SK-MEL-5 (cell line): ENCODE measurements at places on chromosomes 7 and 10.

GRCh38 chr10:4656576-4657194, 169.3 kb upstream of the AKR1E2 start:
- peak; percentile 72 for DNase-seq

- DNase-seq, result no peak
Measured at GRCh38 chr10:127349737-127350136, 153.3 kb upstream of the INSYN2A start.

GRCh38 chr7:106778656-106779250, 86.3 kb upstream of the PIK3CG start:
- DNase-seq, result no peak

DNA sequence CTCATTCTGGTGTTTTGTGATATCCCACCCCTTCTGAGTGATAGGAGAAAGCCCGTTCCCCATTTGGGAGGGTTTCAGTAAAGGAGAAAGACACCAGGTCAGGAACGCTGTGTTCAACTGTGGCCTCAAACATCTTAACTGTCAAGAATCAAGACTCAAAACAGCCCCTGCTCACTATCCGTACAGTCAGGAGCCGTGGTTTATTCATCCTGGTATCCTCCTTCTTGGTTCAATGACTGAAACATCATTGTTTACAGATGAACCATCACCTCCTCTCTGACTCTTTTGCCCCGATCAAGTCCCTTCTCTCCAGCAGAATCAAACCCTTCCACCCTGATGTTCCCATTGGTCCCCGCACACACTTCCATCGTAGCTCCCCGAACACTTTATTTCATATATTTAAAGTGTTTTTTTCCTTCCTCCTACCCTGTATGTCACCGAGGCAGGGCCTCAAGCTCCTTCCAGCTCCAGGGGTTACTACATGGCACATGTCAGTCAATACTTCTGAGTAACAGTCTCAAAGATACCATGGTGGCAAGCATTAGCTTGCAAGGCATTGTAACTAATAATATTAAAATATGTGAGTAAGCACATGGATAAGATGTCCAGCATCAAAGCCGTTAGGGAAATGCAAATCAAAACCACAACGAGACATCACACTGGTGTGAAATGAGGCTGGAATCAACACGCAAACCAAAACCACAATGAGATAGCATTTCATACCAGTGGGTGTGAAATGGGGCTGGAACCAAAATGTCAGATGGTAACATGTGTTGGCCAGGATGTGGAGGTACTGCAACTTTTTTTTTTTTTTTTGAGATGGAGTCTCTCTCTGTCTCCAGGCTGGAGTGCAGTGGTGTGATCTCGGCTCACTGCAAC, 124.7 kb upstream of the C1QL3 start:
- no peak for DNase-seq

DNA sequence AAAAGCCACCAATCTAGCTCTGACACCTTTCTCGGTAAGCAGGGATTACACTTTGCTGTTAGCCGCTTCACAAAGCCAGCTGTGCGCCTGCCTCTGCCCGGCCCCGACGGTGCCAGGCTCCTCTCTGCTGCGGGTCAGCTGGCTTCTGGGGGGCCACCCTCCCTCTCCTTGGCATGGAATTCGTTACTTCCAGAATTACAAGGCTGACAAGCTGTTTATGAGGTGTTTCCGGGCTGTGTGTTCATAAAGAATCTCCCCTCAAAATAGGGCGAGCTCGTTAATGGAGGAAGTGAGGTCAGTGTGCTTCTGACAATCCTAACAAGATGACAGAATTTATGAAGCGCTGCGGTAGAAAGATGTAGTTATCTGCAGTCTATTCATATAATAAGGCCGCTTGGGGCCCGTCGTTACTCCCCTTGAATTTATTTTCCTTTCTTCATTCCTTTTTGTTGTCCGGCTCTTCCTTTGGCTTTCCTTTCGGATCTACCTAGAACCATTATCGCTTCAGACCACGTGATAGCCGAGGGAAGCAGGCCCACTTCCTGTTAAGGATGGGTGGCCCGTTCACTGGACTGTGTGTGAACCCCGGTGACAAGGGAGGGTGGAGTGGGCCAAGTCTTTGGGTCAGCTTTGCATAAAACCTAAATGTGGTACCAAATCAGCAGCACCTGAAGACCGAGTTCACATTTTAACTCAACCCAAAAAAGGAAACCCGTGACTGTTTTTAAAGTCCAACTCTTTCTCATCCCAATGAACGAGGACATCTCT, 273.0 kb upstream of the YAE1 start:
- DNase-seq, result no peak

- DNase-seq, result peak; percentile 38
Measured at GRCh38 chr10:123995461-123996131, 97.8 kb downstream of the CHST15 start.

DNA sequence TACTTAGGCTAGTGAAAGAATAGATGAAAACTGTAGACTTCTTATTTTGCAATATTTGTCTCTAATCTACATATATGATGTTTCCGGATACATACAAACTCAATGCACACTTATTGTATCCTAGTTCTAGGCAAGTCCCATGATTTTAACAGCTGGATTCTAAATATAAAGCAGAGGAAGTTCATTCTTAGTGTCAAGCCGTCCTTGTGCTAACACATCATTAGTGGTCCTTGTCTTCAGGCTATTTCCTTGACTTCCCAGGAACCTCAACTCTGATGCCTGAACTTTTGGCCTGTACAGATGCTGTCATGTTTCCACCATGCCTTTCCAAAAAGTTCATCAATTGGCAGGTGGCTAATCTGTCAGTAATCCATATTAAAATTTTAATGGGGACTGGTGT, 301.9 kb upstream of the DGKB start:
- DNase-seq, result no peak

DNA sequence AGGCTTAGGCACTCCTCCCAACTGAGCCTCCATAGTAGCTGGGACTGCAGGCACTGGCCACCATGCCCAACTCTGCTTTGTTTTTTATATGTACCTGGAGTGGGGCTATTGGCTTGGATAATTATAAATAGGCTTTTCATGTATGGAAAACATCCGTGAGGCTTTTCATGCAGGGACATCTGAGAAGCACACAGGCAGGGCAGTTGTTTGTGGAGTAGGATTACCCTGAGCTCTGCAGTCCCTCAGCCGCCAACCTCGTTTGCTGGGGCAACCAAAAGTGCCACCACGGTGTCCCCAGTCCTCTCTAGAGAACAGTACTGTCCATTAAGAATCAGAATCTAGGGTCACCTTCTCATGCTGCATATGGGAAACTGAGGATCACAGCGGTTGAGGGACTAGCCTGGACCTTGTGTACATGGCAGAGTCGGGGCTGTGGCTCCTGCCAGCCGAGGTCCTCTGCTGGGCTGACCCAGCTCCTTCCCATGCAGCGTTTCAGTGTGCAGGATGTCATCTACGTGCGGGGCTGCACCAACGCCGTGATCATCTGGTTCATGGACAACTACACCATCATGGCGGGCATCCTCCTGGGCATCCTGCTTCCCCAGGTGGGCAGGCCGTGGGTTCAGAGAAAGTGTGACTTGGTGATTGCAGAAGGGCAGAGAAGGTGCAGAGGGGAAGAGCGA, 54.5 kb downstream of the TSPAN15 start:
- no peak for DNase-seq

GRCh38 chr7:54260941-54261371, 281.2 kb upstream of the VSTM2A start:
- no peak for DNase-seq

DNA sequence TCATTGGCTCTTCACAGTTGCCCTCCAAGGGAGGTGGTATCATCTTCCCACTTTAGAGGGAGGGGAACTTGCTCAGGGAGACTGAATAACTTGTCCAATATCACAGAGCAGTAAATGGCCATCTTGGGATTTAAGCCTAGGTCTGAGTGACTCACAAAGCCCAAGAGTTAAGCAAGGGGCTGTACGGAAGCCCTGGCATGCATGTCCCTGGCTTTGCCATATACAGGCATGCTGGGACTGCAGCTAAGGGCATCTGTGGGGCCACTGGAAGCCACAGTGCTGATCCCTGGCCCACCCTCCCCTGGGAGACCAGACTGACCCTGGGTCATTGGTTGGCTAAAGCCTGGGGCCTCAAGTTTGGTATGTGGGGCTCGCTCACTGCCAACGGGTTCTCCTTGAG, 3.1 kb downstream of the VSIR start:
- no peak for DNase-seq

DNA sequence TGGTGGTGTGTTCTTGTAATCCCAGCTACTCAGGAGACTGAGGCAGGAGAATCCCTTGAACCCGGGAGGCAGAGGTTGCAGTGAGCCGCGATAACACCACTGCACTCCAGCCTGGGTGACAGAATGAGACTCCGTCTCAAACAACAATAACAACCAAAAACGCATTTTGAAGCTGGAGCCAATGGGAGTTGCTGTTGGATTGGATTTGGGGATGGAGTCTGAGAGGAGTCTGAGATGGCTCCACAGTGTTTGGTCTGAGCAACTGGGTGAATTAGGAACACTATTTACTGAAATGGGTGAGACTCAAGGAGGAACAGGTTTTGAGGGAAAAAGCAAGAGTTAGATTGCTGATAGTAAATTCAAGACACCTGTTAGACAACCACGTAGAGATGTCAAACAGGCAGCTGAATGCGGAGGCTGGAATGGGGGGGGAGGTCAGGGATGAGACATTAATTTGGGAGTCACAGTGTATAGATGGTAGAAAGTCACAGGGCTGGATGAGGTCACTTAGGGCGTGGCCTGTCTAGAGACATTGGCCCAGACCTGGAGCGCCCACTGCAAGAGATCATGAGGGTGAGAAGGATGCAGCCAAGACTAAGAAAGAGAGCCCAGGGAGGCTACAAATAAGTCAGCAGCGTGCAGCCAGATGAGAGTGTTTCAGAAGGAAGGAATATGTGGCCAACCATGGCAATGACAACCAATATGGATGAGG, 56.4 kb downstream of the CYCS start:
- no peak for DNase-seq

GRCh38 chr10:116270771-116271592, 2.0 kb downstream of the GFRA1 start:
- DNase-seq, result no peak
